Cardiac fibroblast (primary cell): ENCODE measurements at places on chromosomes 12 and 14.

DNA sequence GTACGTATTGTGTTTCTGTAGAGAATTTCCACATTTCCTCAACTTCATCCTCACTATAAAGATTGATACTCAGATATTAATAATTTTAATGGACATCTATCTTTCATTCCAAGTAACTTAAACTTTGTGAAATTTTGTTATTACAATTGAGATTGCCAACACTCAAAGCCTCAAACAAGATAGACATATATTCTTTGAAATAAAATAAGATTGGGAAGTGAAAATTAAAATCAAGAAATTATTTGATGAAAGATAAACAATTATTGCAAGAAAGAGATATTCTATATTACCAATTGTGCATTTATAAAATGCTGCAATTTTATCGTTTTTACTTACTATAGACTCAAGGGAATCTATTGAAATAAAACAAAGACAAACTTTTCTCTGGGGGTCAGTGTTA is at the start of gene OR6C6:
Gene OR6C6, minus strand, starts transcription at position 101 of the 400 bp plus-strand sequence. CDS start 1,337 bp downstream, outside the sequence.
- DNase-seq = no peak

DNA sequence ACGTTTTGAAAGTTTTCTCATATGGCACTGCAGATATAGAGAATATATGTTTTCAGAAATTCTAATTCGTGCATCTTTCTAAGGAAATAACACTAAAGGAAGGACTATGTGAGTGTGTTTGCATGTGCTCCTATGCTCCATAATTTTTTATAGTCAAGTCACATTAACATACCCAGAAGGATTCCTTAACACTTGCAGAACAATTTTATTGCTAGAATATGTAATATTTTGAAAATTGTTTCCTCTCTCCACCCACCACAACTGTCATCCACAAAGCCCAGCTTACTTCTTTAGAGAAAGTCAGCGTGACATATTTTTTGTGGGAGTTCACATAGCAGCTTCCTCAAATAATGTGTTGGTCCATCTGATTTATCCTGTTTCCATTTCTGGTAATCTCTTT is 604.6 kb upstream of the MGAT4C start:
- no peak for DNase-seq

DNA sequence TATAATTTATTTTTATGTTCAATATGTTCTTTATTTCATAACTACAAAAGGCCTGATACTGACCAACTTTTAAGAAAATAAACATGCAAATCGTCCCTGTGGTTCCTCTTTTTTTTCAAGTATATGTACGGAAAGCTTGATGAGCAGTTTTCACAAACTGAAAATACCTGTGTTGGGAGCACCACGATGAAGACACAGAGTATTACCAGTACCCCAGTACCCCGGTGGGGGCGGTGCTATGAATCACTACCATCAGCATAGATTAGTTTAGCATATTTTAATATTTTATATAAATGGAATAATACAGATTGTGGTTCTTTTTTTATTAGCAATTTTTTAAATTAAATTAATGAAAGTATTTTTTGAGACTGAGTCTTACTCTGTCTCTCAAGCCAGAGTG is 7.0 kb downstream of the B4GALNT3 start:
- DNase-seq = no peak

DNA sequence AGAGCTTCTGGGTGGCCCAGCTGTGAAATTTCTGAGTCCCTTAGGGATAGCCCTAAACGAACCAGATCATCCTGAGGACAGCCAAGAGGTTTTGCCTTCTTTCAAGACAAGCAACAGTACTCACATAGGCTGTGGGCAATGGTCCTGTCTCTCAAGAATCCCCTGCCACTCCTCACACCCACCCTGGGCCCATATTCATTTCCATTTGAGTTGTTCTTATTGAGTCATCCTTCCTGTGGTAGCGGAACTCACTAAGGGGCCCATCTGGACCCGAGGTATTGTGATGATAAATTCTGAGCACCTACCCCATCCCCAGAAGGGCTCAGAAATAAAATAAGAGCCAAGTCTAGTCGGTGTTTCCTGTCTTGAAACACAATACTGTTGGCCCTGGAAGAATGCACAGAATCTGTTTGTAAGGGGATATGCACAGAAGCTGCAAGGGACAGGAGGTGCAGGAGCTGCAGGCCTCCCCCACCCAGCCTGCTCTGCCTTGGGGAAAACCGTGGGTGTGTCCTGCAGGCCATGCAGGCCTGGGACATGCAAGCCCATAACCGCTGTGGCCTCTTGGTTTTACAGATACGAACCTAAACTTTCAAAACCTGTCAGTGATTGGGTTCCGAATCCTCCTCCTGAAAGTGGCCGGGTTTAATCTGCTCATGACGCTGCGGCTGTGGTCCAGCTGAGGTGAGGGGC is 38.9 kb downstream of the DAD1 start:
- peak; percentile 66 for DNase-seq

DNA sequence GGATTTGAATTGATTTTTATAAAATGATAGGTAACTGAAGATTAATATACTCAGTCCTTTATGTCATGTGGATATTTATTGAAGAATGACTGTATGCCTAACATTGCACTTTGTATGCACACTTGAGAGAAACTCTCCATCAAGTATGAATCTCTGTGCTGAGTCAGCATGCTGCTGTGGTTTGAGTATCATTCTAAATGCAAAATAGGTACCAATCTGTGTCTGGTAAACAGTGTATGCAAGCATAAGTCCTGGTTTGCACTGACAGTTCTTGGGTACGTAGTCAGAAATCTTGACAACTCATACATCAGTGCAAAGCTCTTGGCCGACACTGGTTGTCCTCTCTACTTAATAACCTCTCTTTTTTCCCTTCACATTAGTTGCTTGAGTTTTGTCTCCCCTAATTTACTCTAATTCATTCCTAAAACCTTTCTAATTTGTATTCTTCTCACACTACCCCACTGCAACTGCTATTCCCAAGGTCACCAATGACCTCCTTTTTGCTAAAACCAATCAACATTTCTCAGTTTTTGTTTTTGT is 21.8 kb downstream of the MGAT4C start:
- DNase-seq = no peak

GRCh38 chr12:65742018-65743010 is 82.0 kb upstream of the HMGA2 start:
- DNase-seq = peak; percentile 56

DNA sequence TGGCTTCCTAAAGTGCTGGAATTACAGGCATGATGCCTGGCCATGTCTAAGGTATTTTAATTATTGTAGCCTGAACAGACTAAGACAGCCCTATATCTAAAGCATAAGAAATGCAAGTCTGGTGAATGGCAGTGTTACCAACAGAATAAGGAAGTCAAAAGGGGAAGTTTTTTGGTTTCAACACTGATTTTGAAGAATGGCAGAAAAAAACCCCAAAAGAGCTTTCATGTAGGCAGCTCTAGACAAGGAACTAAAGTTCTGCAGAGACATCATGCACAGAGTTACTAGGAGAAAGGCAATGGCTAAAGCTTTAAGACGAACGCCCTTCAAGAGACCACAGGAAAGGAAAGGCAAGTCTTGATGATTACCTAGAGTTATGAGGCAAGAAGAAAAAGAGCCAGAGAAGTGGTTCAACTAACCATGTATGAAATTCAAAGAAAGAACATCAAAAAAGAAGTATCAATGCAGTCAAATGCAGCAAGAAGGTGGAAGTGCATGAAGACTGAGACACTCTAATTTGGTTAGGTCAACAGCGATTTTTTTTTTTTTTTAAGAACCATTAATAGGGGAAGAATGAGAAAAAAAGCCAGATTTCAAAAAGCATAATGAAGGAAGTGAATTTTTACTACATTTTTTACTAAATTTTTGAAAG is 50.8 kb downstream of the RPS6KA5 start:
- no peak for DNase-seq

GRCh38 chr14:63991833-63992232 is 139.0 kb downstream of the SYNE2 start:
- DNase-seq = no peak

DNA sequence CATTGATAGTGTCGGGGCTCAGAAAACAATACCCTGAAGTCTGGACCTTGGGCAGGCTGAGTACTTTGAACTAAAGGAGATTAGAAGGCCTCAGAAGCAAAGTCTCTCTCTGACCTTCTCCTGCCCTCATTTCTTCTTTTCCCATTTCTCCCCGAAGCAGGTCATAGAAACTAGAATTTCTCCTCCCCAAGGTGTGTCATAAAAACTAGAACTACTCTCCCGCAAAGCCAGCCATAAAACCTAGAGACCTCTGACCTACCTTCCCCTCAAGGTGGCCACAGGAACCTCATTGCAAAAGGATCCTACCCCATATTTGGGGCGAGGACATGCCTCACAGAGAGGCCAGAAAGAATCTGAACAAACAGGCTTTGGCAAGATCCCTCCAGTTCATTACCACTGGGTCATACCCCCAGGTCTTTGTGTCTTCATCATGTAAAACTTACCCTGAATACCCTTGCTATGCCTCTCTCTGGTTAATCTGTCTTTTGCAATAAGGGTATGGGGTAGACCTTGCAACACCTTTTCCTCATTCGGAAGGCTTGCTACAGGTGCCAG is 64.7 kb upstream of the ZFP36L1 start:
- DNase-seq = no peak

DNA sequence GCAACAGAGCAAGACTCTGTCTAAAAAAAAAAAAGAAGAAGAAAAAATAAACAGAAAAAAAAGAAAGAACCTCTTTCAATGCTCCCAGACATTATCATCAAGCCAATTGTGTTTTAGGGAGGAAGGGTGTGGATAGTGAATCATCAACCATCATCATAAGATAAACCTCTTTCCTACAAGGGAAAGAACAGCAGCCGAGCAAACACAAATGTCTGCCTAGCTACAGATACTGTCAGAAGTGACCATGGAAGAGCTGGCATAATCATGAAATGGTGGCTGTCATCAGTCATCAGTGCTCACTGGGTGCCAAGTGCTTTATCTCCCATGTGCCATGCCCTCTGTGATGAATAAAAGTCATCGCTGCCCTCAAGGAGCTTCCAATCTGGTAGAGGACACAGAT is 46.6 kb downstream of the SLC17A8 start:
- peak; percentile 38 for DNase-seq

DNA sequence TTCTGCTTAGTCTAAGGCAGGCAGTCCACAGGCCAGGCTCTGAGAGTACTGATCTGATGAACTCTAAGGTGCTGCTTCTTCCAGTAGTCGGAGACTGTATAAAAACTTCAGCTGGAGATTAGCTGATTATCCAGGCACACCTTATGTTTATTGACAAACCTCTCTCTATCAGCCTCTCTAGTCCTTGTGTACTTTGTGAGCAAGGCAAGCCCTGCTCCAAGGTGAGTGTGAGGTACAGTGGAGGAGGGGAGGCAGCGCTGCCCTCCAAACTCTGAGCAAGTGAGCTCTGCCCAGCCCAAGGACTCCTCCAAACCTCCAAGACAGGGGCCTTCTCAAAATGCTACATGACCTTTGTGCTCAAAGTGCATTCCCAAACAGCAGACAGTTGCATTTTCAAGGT is 95.9 kb upstream of the CDKN3 start:
- DNase-seq = no peak

- no peak for DNase-seq
Measured at GRCh38 chr12:71682466-71682865, 3.4 kb upstream of the TMEM19 start.

DNA sequence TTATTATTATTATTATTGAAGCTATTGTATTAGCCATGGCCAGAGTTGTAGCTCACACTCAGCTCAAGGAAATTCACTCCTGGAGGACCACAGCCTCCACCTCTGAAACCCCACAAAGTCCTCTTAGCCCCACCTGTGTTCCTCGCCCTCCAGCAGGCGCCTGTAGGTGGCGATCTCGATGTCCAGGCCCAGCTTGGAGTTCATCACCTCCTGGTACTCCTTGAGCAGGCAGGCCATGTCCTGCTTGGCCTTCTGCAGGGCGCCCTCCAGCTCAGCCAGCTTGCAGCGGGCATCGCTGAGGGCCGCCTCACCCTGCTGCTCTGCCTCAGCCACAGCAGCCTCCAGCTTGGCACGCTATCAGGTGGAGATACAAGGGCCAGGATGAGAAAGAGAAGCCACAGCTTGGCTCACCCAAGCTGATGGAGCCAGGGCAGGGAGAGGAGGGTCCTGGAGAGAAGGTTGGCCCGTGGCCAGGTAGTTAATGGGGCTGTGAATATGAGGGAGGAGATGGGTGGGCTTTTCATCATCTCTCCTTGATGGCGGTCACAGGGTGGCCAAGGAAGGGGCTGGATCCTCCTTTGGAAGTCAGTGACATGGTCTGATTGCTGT is 5.1 kb downstream of the KRT85 start:
- no peak for DNase-seq

DNA sequence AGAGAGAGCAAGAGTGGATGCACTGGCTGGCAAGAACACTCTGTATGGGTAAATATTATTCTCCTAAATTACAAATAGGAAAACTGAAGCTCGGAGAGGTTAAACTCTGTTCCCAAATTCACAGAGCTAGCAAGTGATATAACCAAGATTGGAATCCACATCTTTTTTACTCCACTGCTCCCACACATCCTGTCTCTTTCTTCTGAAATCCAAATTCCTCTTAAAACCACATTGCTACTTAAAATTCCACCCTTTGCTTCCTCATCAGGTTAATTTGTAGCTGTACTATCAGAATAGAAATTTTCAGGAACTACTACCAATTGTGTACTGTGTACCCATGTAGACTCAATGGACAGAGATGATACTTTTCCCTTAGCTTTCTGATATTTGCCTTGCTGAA is 74.4 kb downstream of the ARMH4 start:
- DNase-seq = peak; percentile 32

DNA sequence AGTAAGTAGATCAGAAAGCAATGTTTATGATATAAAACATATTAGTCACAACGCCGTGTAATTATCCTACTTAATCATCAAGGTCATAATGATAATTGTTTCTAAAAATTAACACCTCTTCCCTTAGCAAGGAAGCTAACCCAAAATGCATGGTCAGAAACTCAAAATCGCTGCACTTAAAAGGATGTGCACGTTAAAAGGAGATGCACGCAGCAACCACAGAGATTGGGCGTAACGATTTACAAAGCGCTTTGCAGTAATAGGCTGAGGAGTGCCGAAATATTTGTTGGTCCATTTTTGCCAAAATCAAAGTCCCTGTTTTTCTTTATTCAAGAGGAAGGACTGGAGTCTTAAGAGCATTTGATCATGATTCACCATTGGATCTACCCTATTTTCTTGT is 1077.2 kb downstream of the VRK1 start:
- no peak for DNase-seq

DNA sequence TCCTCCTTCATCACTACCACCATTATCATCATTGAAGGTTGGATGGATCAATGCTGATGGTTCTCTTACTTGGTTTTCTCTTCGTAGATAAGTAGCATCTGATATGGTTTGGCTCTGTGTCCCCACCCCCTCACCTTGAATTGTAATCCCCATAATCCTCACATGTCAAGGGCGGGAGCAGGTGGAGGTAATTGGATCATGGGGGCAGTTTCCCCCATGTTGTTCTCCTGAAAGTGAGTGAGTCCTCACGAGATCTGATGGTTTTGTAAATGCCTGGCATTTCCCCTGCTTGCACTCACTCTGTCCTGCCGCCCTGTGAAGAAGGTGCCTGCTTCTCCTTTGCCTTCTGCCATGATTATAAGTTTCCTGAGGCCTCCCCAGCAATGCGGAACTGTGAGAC is 172.4 kb upstream of the PWP1 start:
- DNase-seq = no peak
